Central memory CD4-positive, alpha-beta T cell (primary cell): ENCODE measurements at places on chromosomes 7 and 10.

GRCh38 chr10:99583687-99584086 is 36.6 kb downstream of the SLC25A28 start:
- no peak for DNase-seq

- DNase-seq: no peak
Measured at GRCh38 chr10:44009891-44010632, 361.4 kb upstream of the ZNF32 start.

GRCh38 chr7:77544518-77544917 is 7.4 kb downstream of the PTPN12 start:
- no peak for DNase-seq

GRCh38 chr10:33533612-33534011 is 199.1 kb upstream of the NRP1 start:
- no peak for DNase-seq

GRCh38 chr7:157769526-157770215 is 432.9 kb downstream of the DNAJB6 start:
- DNase-seq: no peak

DNA sequence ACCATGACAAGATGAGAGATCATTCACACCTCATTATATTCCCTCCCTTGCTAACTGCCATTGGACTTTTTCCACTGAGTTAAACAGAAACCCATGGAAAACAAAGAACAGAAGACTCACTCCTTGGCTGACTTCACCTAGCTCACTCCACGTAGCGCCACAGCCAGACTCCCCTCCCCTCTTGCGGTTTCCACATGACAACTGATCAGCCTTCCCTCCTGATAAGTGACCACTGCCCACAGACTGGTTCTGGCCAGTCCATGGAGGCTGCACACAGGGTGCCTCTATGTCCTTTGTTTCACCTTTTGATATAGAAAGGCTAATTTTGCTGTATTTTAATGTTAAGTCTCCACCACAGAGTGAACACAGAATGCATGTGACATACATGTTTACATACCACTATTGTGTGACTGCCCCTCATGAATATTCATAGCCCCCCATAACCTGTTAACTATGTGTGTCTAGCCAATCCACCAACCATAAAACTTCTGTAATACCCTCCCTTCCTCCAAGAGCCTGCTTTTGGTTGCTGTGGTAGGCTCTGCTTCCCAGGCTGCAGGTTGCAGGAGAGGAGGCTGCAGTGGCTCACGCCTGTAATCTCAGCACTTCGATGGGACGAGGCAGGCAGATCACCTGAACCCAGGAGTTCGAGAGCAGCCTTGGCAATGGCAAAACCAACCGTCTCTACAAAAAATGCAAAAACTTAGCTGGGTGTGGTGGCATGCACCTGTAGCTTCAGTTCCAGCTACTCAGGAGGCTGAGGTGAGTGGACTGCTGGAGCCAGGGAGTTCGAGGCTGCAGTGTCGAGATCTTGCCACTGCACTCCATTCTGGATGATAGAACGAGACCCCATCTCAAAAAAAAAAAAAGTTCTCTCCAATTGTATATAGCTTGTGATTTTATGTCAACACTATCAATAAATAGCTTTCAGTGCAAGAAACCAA is 10.0 kb upstream of the IFIT5 start:
- DNase-seq: no peak

- DNase-seq: no peak
Measured at GRCh38 chr10:115830265-115830970, 442.6 kb downstream of the GFRA1 start.

DNA sequence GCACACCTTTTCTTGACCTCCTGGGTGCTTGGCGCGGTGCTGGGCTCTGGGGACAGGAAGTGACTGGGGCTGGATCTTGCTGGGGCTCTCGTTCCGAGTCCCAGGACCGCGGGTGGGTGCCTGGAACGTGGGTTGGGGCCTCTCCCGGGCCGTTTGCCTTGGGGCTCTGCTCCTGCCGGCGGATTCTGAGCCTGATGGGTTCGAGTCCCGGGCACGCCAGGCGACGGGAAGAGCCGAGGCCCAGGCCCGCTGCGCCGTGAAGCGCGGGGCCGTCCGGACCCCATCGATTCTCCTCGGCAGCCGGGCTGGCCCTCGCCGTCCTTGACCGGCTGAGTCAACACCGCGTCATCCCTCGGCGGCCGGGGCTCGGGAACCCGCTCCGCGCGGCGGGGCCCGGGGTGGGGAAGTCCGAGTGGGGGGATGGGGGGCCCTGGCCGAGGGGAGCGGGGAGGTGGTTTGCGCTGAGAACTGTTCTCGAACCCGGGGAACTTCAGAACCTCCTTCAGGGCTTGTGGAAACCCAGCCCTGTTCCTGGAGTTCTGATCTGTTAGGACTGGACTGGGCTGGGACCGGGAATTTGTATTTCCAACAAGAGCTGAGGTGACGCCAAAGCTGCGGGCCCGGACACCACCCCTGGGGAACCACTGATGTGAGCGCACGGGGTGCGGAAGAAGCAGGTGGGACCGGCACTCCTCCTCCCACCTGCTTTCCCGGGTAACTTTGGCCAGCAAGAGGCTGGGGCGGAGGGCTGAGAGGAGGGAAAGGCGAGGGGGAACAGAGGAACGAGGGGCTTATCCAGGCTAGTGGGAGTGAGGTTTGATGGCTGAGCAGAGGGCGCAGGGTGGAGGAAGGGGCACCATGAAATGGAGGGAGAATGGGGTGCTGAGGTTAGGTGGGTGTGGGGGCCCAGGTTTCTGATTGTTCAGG is 6.2 kb downstream of the HHEX start:
- no peak for DNase-seq

DNA sequence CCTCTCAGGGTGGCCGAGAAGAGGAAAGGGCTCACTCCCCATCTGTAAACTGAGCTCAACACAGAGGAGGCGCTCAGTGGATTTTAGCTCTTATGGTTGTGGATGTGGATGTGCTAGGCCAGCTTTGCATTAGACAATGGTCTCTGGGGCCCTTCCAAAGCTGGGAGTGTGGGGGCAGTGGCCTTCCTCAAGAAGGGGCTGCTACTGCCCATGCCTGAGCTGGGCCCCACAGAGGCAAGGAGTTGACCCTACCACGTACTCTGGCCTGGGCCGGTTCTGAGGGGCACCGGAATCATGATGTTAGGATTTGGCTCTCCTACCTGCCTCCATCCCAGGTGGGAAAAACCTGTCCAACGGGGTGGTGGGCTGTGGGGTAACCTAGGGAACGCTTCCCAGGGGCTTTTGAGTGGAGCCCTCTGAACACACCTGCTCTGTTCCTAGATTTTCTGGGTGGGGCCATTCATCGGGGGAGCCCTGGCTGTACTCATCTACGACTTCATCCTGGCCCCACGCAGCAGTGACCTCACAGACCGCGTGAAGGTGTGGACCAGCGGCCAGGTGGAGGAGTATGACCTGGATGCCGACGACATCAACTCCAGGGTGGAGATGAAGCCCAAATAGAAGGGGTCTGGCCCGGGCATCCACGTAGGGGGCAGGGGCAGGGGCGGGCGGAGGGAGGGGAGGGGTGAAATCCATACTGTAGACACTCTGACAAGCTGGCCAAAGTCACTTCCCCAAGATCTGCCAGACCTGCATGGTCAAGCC is 11.5 kb downstream of the AQP1 start:
- DNase-seq: no peak

DNA sequence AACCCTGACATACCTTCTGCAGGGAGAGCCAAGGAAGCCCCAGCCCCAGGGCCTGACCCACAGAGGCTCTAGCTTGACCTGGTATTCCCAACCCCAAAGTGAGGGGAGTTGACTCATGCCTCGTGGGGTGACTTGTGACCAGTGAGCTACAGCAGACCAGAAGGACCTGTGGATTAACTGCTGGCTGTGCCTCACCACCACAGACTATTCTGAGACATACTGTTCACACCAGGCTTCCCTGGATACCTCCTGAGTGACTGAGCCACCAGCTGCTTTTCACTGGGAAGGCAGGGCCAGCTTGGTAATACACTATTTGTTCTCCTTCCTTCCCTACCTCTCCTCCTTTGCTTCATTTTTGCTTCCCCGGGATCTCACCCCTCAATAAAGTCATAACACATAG is 7.3 kb downstream of the PLXNA4 start:
- no peak for DNase-seq

DNA sequence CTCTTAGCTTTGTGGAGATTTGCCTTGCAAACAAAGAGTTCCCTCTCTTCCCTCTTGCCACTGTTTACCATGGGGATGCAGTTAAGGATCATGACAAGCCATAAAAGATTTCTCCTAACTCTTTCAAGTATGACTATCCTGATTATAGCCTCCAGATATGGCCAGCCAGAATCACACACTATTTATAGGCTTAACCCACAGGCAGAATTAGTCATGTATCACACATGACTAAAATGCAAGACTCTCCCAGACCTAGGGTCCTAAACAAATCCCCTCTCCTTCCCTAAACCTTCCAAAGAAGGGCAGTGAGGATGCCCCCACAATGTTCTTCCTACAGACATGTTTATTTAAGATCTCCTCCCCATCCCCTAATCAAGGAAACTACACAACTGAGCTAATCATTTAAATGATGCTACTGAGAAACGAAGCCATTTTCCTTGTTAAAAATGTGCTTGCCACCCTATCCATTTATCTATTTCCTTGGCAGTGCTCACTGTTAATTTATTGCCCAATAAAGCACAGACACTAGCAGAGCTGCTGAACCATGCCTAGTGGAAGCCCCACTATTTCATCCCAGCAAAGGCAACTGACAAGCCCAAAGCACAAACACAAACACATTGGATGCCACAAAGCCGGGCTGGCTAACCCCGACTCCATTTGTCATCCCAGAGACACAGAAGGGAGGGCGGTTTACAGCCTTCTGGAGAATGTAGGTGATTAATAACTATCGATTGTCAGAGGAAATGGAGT is 363.4 kb downstream of the KCNMA1 start:
- no peak for DNase-seq

- no peak for DNase-seq
Measured at GRCh38 chr10:42690449-42691360, 52.3 kb upstream of the ZNF33B start.

DNA sequence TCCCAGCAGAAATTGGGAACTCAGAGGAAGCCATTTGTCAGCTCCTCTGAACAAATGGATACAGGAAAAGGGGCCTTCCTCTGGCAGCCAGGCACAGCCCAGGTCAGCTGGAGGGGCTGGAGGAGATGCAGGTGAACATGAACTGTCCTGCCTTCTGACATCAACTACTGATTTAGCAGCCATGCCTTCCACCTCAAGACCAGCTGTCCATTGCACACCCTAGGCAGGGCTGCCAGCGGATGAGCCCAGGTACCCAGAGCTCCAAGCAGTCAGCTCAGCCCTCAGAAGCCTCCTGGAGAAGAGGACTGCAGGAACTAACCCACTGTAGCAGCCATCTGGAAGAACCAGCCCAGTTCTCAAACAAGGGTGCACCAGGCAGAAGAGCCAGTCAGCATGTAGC is 44.1 kb upstream of the GDF10 start:
- DNase-seq: no peak

- DNase-seq: no peak
Measured at GRCh38 chr7:94971051-94971867, 63.9 kb downstream of the PPP1R9A start.

DNA sequence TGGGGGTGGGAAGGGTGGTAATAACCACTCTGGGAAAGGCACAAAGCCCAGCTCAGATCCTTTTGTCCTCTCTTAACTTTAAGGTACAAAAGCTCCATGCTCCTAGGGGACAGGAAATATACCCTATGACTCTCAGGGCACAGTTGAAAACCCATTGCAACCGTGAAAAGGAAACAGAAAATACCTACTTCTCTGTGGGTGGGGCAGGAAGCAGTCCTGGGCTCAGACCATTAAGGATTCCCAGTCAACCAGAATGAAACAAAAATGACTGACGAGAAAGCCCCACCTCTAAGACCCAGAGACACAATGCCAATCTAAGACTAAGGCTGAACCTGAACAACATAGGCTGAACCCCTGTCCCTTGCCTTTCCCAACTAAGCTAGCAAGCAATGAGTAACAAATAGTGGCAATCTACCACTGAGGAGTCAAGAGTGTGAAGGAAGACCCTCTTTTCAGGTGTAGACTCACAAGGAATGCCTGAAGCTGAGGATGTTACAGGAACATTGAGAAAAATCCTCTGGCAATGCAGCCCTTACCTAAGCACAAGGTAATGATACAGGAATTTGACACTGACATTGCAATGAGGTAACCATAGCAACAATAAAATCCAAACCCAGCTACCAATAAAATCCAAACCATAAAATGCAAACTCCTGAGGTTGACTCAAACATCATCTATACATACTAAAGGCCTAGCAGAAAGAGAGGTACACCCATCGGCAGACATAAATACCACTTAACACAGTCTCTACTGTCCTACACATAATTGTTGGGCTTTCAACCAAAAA is 380.1 kb downstream of the HPSE2 start:
- no peak for DNase-seq

DNA sequence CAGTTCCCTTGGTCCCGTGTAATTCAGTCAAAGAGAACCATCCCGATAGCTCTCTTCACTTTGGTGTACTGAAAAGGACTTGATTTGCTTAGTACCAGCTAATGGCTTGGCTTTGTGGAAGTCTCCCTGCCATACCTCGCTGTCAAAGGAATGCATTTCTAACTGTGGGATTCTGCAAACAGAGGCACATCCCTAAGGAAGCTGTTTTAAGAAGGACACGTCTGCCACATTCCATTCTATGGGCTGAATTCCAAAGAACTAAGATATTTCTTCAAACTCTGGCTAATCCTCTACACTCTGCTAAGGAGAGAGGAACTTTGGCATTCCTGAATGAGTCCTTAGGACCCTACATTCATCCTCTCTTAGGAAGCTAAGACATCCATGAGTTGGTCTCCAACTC is 327.9 kb downstream of the SFMBT2 start:
- no peak for DNase-seq

DNA sequence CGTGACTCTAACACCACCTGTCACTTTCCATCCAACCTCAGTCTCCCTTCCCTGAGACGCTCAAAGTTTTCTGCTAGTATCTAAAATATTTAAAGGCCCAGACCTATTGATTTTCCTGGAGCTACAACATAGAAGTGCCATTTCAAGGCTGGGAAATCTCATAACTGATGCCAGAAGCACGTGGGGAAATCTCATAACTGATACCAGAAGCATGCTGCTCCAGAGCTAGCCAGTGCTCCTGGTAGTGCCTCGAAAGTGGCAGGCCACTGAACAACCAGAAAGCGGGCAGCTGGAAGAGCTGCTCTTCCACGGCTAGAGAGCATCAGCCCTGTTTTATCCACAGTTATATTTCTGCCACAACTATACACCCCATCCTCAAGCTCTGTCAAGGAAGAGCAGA is 72.5 kb downstream of the CAV1 start:
- no peak for DNase-seq
